ENCODE measurements at places on chromosomes 4 and X.

GRCh38 chr4:109589119-109589518, 29.1 kb downstream of the MCUB start:
- no peak overlapping the region for H3K4me3 ChIP-seq
- DNase-seq, result no peak
- H3K27me3 ChIP-seq, result no peaks in the 10 kb centered on the region
- H3K36me3 ChIP-seq, result no peaks in the 10 kb centered on the region
- H3K27ac ChIP-seq, result no peak overlapping the region
- H3K4me1 ChIP-seq, result no peaks in the 10 kb centered on the region

GRCh38 chrX:113868177-113868576, 715.7 kb upstream of the HTR2C start:
- H3K36me3 ChIP-seq, result no peaks in the 10 kb centered on the region
- H3K4me3 ChIP-seq, result no peak overlapping the region
- H3K27ac ChIP-seq, result no peak overlapping the region
- H3K27me3 ChIP-seq, result no peaks in the 10 kb centered on the region
- no peaks in the 10 kb centered on the region for H3K4me1 ChIP-seq

DNA sequence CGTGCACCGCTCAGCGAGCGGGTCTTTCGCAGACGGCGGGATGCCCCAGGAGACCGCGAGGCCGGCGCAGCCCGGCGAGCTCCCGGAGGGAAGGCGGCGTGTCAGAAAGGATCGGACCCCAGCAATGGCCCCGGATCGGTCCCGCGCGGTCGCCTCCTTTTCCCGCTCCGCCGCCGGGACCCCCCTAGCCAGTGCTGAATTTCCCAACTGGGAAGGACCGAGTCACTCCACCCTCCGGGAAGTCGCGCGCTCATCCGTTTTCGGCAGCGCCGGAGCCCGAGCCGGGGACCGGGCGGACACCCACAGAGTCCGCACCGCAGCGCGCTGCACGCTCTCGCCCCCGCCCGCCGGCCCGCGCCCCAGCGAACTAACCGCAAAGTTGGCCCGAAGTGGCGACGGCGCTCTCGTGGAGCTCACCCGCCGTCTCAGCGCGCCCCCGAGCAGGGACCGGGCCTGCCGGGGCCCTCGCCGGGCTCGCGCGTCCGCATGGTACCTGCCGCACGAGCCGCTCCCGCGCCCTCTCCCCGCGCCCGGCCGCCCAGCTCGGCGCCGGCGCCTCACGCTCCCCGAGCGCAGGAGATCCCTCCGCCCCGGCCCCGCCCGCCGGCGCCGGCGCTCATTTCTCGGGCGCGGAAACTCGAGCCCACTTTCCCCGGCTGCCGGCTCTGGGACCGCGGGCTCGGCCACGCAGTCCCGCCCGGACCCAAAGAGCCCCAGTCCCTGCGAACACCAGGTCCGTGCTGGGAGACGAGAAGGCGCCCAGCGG, at the start of gene FAT1:
Gene FAT1, minus strand, starts transcription at position 565 of the 766 bp plus-strand sequence. CDS start 14,029 bp downstream, outside the sequence.
- H3K4me3 ChIP-seq, result peak within 1 kb of the TSS; percentile 38
- peak; percentile 92 for DNase-seq
- no peaks in the 10 kb centered on the region for H3K36me3 ChIP-seq
- no peaks in the 10 kb centered on the region for H3K27me3 ChIP-seq
- peak within 1 kb of the TSS; percentile 87 for H3K27ac ChIP-seq

DNA sequence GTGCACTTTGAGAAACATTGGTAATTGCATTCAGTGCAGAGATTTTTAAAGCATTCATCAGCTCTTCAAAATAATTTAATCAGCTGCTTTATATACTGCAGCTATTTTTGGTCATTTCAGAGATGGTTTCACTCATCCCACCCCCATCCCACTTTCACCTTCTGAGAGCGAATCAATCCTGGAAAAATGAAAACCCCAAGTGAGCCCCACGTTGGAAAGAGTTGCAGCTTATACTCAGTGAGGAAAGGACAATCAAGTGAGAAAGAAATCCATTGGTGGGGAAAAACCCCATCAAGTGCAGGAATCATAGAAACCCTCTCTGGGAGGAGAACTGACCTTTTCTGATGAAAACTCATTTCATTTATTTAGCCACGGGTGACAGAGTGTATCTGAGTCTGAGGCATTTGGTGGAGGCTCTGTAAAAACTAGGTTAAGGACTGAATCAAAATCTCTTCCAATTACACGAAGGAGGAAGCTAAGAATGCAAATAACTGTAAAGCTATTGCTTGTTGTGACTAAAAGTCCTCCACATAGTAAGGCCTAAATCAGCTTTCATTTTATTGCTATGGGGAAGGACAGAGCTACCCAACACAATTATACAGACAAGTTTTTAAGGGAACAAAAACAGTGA, 240.4 kb upstream of the PGRMC2 start:
- H3K4me3 ChIP-seq, result no peak overlapping the region
- H3K36me3 ChIP-seq, result no peaks in the 10 kb centered on the region
- peaks cover 4% of the 10 kb centered on the region for H3K4me1 ChIP-seq
- no peak for DNase-seq

DNA sequence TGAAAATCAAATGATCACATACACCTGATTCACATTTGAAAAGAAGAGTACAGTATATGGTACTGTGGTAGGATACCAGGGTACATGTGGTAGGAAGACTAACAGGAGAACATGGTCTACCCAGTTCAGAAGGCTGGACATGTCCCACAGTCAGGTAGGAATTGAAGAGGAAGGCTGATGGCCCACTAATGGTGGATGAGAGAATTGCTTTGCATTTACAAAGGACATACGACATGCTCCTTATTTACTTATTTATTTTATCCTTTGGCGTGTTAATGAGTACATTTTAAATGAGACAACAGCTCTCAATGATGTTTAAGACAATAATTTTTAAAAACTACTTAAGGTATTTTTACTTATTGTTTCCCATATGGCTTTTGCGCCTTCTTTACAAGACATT, 106.7 kb upstream of the BMP2K start:
- H3K4me3 ChIP-seq, result no peak overlapping the region
- H3K27ac ChIP-seq, result no peak overlapping the region
- no peaks in the 10 kb centered on the region for H3K4me1 ChIP-seq
- no peak for DNase-seq
- no peaks in the 10 kb centered on the region for H3K36me3 ChIP-seq
- no peaks in the 10 kb centered on the region for H3K27me3 ChIP-seq

DNA sequence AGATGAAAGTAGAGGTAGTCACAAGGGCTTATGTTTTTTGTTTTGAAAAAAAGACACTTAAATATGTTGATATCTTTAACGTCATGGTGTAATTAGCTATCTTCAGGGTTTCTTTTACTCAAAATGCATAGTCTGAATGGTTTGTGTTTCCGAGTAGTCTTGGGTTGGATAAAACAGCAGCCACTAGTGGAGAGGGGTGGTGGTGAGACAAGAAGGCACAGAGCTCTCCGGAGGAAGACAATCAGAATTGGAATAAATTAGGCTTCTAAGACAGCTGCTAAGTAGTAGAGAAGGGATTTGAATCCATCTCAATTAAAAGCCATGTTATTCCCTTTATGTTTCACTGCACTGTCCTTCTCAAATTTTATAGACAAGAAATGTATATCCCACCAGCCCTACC, 240.4 kb upstream of the VEGFC start:
- no peak for DNase-seq
- H3K27me3 ChIP-seq, result no peaks in the 10 kb centered on the region
- no peak overlapping the region for H3K4me3 ChIP-seq
- H3K4me1 ChIP-seq, result no peaks in the 10 kb centered on the region

DNA sequence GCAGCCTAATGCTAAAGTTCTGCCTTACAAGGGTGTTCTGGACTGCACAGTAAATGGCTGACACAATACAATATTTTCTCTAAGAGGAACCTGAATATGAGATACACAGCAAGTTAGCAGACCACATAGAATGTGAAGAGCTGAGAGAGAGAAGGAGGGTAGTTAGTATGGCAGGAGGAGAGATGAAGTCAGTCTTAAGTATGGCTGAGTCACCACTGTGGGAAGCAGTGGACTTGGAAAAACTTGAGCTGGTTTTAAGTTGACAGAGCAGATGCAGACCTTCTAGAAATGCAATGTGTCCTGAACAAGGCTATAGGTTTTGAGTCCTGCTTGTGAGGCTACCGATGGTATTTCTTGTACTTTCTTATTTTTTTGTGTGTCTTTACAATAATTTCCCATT, 172.5 kb downstream of the SH2D1A start:
- no peak for DNase-seq
- no peaks in the 10 kb centered on the region for H3K27me3 ChIP-seq
- no peak overlapping the region for H3K27ac ChIP-seq
- no peaks in the 10 kb centered on the region for H3K36me3 ChIP-seq
- no peaks in the 10 kb centered on the region for H3K4me1 ChIP-seq

DNA sequence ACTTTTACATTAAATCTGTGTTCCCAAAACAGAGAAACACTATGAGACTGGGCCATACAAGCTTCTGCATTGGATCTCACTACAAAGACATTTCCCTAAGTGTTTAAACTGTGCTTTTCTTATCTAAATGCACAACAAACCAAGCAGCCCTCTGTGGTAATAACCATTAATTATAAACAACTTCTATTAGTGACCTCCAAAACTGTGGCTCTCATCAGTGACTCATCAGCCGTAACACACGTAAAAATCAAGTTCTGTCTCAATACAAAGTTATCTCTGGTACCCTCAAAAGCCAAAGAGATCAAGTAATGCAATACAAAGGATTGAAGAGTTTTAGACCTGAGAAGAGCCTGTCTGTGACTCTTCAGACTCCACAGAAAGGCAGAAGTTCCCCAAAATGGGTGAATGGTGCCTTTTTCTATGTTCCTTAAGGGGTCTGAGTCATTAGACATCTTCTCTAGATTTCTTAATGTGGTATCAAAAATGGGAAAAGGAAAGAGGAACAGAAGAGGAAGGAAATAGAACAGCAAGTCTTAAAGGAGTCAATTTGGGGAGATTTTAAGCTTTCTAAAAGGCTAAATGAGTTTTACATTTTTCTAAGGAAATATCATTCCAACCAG, 189.8 kb upstream of the PPP1R2C start:
- no peak for DNase-seq
- H3K4me1 ChIP-seq, result no peaks in the 10 kb centered on the region
- no peaks in the 10 kb centered on the region for H3K36me3 ChIP-seq
- H3K4me3 ChIP-seq, result no peak overlapping the region
- no peaks in the 10 kb centered on the region for H3K27me3 ChIP-seq
- H3K27ac ChIP-seq, result no peak overlapping the region

GRCh38 chrX:11688201-11688600, 22.5 kb upstream of the ARHGAP6 start:
- no peak overlapping the region for H3K4me3 ChIP-seq
- no peaks in the 10 kb centered on the region for H3K36me3 ChIP-seq
- DNase-seq, result no peak
- H3K4me1 ChIP-seq, result no peaks in the 10 kb centered on the region
- no peaks in the 10 kb centered on the region for H3K27me3 ChIP-seq

DNA sequence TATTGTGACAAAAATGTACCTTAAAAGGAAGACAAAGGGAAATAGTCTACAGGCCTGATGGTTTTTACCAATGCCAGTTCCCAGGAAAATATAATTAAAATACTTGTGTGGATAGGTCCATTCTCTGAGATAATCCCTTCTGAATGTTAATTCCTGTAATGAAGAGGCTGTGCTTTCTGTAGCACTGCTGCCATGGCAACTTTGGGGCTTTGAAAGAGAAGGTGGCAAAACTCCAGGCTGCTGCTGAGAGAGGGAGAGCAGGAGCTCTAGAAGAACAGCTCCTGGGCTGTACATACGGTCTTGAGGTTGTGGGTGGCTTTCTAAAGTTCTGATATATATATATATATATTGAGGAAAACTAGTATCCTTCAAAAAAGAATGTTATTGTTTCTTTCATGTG, 125.4 kb downstream of the PDLIM5 start:
- no peaks in the 10 kb centered on the region for H3K4me1 ChIP-seq
- no peaks in the 10 kb centered on the region for H3K36me3 ChIP-seq
- H3K4me3 ChIP-seq, result no peak overlapping the region
- no peaks in the 10 kb centered on the region for H3K27me3 ChIP-seq

- no peak overlapping the region for H3K4me3 ChIP-seq
- H3K27ac ChIP-seq, result no peak overlapping the region
Observed at GRCh38 chr4:76630741-76631140, 195.7 kb downstream of the SHROOM3 start.

GRCh38 chr4:109332926-109333464, 30.5 kb upstream of the COL25A1 start:
- no peak for DNase-seq
- H3K4me1 ChIP-seq, result peaks cover 4% of the 10 kb centered on the region
- no peaks in the 10 kb centered on the region for H3K27me3 ChIP-seq
- no peak overlapping the region for H3K4me3 ChIP-seq

- DNase-seq, result no peak
- no peaks in the 10 kb centered on the region for H3K36me3 ChIP-seq
- peak overlapping the region; percentile 88 for H3K4me3 ChIP-seq
- H3K27ac ChIP-seq, result peak overlapping the region; percentile 19
Observed at GRCh38 chrX:71533516-71533850, 579 bp downstream of the OGT start.

- H3K27ac ChIP-seq, result no peak overlapping the region
- H3K36me3 ChIP-seq, result no peaks in the 10 kb centered on the region
- H3K4me1 ChIP-seq, result no peaks in the 10 kb centered on the region
- no peak overlapping the region for H3K4me3 ChIP-seq
- DNase-seq, result no peak
Observed at GRCh38 chr4:121344098-121344497, 36.7 kb downstream of the QRFPR start.

GRCh38 chr4:137032222-137032621, 500.1 kb downstream of the PCDH18 start:
- H3K27ac ChIP-seq, result no peak overlapping the region
- no peaks in the 10 kb centered on the region for H3K36me3 ChIP-seq
- no peaks in the 10 kb centered on the region for H3K4me1 ChIP-seq
- H3K27me3 ChIP-seq, result no peaks in the 10 kb centered on the region

DNA sequence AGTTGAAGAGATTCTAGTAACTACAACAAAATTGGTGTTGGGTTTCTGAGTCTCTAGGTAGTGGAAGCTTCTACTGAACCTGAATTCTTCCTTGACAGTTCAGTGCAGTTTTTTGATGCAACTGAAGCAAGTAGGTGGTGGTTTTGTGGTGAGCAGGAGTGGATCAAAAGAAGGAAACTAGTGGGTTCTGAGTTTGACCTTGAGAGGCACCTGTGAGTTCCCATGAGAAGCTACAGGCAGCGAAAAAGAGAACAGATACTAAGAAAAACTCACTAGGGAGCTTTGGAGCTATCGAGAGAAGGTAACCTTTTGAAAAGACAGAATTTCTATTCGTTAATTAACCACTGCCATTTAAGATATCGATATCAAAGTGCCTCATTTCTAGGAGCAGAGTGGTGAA, 145.2 kb downstream of the PDHA2 start:
- no peaks in the 10 kb centered on the region for H3K36me3 ChIP-seq
- H3K4me3 ChIP-seq, result no peak overlapping the region
- no peak overlapping the region for H3K27ac ChIP-seq
- no peaks in the 10 kb centered on the region for H3K27me3 ChIP-seq

DNA sequence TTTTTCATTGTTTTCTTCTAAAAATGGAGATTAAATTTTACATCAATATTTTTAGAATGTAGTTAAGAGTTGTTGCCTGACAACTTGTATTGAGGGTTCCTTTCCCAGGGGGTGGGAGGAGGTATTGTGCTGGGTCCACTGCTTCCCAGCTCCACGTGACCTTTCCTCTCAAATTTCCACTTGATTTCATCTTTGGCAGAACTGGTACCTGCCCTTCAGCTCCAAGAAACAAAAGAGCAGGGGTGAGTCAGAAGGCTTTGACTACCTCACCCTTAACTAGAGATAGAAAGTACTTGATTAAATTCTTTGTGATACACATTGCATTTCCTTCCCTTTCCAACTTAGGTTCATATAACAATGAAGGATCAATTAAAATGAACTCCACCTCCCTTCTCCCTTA, 19.7 kb downstream of the TRIM2 start:
- no peaks in the 10 kb centered on the region for H3K27me3 ChIP-seq
- H3K4me1 ChIP-seq, result no peaks in the 10 kb centered on the region
- no peak overlapping the region for H3K27ac ChIP-seq
- no peak for DNase-seq
- peak overlapping the region; percentile 64 for H3K4me3 ChIP-seq

- H3K4me1 ChIP-seq, result no peaks in the 10 kb centered on the region
- H3K27me3 ChIP-seq, result no peaks in the 10 kb centered on the region
- H3K4me3 ChIP-seq, result no peak overlapping the region
Observed at GRCh38 chrX:154020536-154021115, 924 bp upstream of the IRAK1 start.

Measured in aorta (tissue), 5 donors.